ENCODE measurements at places on chromosomes 7 and 10.

- DNase-seq, result no peak
Observed at GRCh38 chr10:49257154-49257553, 41.8 kb upstream of the C10orf71 start.

DNA sequence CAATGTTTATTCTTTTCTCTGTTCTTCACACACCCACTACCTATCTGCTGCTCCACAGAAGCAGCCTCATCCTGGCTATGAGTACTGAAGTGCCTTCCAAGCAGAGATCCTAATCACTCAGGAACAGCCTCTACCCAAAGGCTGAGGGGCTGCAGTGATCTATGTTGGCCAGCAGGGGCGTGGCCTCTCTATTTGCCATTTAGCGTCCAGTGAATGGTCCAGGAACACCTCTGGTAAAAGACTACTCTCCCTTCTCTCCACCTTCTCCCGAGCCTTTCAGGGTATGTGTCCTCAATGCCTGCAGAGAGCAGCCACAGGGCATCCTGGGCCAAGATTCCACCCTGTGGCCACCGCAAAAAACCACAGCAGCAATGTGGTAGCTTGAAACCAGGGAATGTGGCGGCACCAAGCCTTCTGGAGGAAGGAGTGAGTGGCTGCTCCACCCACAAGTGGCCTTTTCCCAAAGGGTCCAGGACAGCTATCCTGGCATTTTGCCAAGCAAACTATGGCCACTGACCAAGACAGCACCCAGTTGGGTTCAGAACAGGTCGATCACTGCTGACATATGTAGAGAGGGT is 70.9 kb downstream of the SYPL1 start:
- peak; percentile 38 for DNase-seq

DNA sequence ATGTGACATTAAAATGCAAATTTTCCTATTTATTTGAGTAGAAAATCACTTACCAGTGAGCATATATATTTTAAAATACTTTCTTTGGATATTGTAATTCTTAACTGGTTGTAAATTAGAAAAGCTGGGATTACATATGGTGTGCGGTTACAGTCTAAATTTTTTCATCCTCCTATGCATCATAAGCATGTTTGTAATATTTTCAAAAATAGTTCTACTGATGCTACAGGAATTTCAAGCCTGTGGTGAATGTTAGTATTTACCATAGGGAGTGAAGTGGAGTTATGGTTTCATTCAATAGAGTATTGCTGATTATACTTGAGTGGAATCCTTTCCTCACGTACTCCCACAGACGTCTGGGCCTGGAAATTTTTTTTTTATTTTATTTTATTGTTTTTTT is 34.6 kb upstream of the ST7 start:
- no peak for DNase-seq

- DNase-seq, result no peak
Observed at GRCh38 chr7:157962458-157963306, 624.9 kb downstream of the PTPRN2 start.

GRCh38 chr10:78255796-78256638 is 222.4 kb downstream of the RPS24 start:
- DNase-seq, result peak; percentile 93

- no peak for DNase-seq
Observed at GRCh38 chr7:5528071-5528814, 104.6 kb upstream of the TNRC18 start.

GRCh38 chr7:93923942-93924341 is 2.4 kb downstream of the GNG11 start:
- DNase-seq, result no peak
